Smooth muscle cell of bladder (primary cell): ENCODE measurements at places on chromosomes 12 and 14. TPM values are rescaled to one million over a fixed set of nuclear protein-coding genes. Genes with fewer than 3 reads are reported as not detected.

PLA2G1B gene
- not detected in 2 replicates for total RNA-seq

PTCSC3 gene
- total RNA-seq, result not detected in 2 replicates

LHX5 gene
- not detected in 2 replicates for total RNA-seq

TAS2R30 gene
- total RNA-seq, result 2.9 and 3.3 TPM in 2 replicates

PRICKLE1 gene
- total RNA-seq, result 4.3 and 14.6 TPM in 2 replicates

GPR84 gene
- 0.09 TPM in 1 of 2 replicates, not detected in the other for total RNA-seq
